ENCODE measurements at places on chromosomes 16 and 17.

DNA sequence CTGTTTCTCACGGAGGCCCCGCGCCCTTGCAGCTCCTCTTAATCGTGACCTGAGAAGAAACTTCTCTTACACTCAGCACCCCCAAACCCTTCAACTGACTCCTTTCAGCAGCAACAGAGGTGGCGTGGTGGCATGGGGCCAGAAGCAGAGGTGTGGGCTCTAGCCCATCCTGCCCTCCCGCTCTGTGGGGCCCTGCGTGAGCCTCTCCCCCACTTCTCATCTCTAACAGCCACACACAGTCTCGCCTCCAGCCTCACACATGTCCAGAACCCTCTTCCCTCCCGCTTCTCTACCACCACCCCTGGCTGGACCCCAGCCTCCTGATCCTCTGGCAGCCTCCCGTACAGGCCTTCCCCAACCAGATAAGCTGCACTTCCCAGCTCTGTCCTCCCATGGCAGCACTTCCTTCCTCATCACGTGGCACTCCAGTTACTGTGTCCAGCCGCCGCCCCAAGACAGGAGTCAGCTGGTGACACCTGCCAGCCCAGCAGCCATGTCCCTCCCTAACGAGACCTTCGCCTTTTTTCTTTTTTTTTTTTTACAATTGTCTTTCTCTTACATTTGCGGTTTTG lies 30.5 kb downstream of the NSMCE1 start:
- DNase-seq = no peak

- DNase-seq = no peak
These were observed 32.9 kb downstream of the NPLOC4 start for GRCh38 chr17:81603846-81604610.

DNA sequence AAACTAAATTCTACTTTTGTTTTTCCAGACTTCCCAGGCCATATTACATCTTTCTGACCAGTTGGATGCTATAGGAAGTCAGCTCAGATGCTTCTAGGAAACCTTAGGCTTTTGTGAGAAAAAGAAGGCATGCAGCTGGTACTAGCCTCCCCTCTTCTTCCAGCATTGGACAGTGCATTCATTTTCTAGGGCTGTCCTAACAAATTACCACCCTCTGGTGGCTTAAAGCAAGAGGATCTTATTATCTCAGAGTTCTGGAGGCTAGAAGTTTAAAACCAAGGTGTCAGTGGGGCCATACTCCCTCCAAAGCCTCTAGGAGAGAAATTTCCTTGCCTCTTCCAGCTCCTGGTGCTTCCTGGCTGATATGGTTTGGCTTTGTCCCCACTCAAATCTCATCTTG lies 467.8 kb downstream of the SLC39A11 start:
- DNase-seq = no peak

DNA sequence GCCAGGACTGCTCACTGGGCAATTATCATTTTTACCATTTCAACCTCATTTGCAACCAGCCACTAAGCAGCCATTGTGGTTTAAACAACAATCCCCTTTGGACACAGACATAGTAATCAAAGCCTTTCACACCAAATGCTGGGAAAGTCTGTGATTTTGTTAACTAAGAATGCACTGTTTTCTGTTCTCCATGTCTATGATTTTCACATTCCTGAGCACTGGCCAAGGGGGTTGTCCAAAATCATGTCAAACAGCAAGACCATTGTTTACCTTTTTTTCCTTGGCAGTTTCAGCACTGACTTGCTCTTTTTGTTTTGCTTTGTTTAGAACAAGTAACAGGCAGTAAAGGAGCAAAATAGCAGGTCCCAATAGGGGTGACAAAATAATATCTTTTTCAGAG lies 106.3 kb upstream of the SIAH1 start:
- no peak for DNase-seq

DNA sequence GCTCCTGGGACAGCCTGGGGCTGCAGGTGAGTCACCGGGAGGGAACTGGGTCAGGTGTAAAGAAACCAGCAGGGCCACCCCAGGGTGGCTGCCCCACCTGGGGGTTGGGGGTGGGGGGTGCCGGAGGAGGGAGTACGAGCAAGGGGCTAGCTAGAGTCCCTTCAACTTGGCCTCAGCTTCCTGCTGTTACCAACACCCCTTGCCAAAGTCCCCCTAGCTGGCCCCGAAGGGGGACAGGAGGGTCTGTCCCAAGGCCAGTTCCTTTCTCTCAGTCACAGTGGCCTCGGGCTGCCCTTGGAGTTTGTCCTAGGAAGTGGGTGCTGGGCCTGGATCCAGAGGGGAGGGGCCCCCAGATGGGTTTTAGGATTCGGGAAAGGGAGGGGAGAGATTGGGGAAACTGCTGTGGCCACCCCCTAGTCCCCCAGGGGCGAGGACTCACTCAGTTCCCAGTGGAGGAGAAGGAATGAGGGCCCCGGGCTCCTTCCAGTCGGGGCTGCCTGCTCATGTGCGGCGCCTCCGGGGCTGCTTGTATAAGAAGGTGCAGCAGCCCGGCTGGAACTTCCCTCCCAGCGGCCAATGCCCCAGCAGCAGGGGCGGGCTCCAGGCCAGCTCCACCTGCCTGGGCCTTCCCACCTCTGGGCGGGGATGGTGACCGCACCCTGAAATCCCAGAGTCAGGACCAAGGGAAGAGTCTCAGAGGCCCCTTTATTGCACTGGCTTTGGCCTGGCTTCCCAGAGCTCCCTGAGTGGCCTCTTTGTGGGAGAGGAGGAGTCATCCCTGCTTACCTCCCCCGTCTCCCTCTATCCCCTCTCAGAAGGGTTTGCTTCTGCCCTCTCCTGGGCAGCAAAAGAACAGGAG lies 7.3 kb downstream of the ARHGAP27 start:
- DNase-seq = no peak

DNA sequence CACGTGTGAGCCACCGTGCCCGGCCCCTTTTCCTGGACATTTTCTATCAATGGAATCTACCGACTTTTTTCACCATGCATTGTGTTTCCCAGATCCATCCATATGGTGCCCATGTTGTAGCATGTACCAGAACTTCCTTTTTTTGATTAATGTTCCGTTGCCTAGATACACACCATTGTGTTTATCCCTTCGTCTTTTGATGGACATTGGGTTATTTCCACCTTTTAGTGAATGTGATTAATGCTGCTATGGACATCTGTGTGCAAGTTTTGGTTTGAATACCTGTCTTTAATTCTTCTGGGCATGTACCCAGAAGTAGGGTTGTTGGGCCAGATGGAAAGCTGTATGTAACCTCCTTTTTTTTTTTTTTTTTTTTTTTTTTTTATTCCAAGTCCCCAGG lies 79.8 kb downstream of the NT5M start:
- no peak for DNase-seq

DNA sequence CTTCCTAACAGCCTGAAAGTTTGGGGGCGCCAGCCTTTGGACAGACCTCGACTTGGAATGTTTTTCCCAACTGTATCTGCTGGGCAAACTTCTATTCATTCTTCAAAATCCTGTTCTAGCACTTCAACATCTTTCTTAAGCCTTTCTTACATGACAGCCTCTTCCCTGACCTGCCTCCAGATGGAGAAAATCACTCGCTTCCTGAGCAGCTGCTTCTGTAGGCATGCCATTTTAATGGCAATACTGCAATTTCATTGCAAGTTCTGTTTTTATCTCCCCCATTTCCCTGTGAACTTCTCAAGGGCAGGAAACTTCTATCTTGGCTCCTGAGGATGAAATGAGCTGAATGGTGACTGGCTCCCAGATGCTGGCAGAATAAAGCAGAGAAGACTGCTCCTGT lies 128.8 kb upstream of the ASIC2 start:
- no peak for DNase-seq
